ENCODE measurements at places on chromosomes 7 and 10. TPM values are rescaled to one million over a fixed set of nuclear protein-coding genes. Genes with fewer than 3 reads are reported as not detected.

Gene C10orf143
- total RNA-seq, result 0.29 TPM

Gene UBTD1
- total RNA-seq, result 32.3 TPM

Gene PAPSS2
- 17.3 TPM for total RNA-seq

Gene MAP3K8
- total RNA-seq, result 6.5 TPM

Gene ABCB4
- total RNA-seq, result not detected

Gene GPR15LG
- total RNA-seq, result not detected

Gene KLF14
- total RNA-seq, result not detected

Gene OR9A2
- not detected for total RNA-seq

Gene UBE2H
- 102 TPM for total RNA-seq

Gene DRGX
- 0.33 TPM for total RNA-seq

Gene PLA2G12B
- not detected for total RNA-seq

Gene ENO4
- total RNA-seq, result 0.35 TPM

Gene CAMK2B
- total RNA-seq, result 1.2 TPM

Gene FBXO24
- 0.40 TPM for total RNA-seq

Gene VWC2
- total RNA-seq, result not detected

Gene CYP2C9
- total RNA-seq, result not detected

Gene CDC14C
- not detected for total RNA-seq

Gene CDCA7L
- 78.4 TPM for total RNA-seq

Gene HDAC9
- 6.8 TPM for total RNA-seq

Gene KCND2
- total RNA-seq, result 0.17 TPM

Gene PVRIG
- not detected for total RNA-seq

Gene UNCX
- total RNA-seq, result not detected

Gene IL15RA
- total RNA-seq, result 5.9 TPM

Gene PARP12
- total RNA-seq, result 25.5 TPM

Gene GRID1
- total RNA-seq, result not detected

Gene LIPJ
- total RNA-seq, result not detected

Gene ACTR3C
- 10.8 TPM for total RNA-seq

Gene SPDYE5
- total RNA-seq, result not detected

Gene CPXM2
- not detected for total RNA-seq

Gene RFC2
- 57.4 TPM for total RNA-seq

Gene HELLS
- 98.0 TPM for total RNA-seq

Gene KIF20B
- 12.6 TPM for total RNA-seq

Gene TMEM176B
- not detected for total RNA-seq

Gene CC2D2B
- not detected for total RNA-seq

Gene NKX2-3
- 0.07 TPM for total RNA-seq

Gene SRRM3
- total RNA-seq, result 3.2 TPM

Gene TUBB8
- total RNA-seq, result not detected

Gene LIPM
- not detected for total RNA-seq

Gene FAM25G
- not detected for total RNA-seq

Gene ECHDC3
- total RNA-seq, result not detected

Gene ACADSB
- 2.8 TPM for total RNA-seq

Measured in PC-3 (cell line).